ENCODE measurements at places on chromosomes 11 and 22.
A peak's percentile ranks its signal among the peaks of the same experiment; 100 is the strongest.

DNA sequence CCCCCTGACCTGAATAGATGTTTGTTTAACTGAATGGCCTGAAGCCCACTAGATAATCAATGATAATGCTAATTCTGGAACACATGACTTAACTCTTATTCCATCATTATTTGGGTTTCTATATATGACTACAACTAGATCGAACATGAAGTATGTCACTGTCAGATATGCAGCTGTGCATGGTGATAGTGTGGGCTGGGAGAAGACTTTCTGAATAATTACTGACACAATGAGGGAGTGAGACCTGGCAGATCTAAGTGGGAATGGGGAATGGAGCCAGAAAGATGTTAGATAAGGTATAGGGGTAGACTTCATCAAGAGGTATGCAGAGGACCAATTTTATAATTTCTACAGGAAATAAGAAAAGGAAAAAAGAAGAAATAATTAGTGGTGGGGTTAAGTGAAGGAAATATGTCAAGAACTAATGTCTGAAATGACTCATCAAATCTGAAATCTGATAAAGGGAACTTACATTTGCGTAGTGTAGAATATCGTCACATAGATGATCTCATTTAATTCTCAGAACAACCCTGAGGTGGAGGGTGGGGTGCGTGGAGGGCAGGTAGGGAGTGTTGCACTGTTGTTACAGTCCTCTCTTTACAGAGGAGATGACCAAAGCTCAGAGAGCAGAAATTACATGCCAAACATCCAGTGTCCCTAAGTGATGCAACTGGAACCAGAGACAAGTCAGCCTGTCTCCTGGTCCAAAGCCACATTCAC is 68.2 kb upstream of the EED start:
- no peak for DNase-seq

DNA sequence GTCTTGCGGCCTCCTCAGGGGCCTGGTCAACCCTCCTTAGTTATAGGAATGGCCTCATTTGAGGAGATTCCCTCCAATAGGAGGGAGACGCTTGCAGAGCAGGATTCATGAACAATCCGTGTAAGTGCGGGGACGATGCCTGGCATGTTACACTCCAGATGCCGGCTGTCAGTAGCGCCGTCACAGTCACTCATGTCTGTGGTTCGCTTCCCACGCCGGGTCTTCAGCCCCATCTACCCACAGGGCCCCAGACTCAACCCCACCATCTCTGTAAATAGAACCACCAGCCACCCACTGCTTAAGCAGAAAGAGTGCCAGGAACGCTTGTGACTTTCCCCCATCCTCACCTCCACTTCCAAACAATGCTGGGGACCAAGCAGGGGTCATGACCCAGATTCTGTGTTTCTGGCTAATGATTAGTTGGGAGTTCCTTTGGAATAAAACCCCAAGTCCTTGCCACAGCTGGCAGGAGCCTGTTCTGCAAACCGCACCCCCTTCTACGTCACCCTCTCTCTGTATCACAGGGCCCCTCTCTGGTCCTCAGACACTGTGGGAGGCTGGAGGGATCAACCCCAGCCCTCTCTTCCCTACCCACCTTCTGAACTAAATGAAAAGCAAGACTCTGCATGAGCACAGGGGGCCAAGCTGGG is 38.8 kb upstream of the TOLLIP start:
- DNase-seq = no peak

- DNase-seq = no peak
Observed at GRCh38 chr11:79170321-79170720, 270.5 kb downstream of the TENM4 start.

DNA sequence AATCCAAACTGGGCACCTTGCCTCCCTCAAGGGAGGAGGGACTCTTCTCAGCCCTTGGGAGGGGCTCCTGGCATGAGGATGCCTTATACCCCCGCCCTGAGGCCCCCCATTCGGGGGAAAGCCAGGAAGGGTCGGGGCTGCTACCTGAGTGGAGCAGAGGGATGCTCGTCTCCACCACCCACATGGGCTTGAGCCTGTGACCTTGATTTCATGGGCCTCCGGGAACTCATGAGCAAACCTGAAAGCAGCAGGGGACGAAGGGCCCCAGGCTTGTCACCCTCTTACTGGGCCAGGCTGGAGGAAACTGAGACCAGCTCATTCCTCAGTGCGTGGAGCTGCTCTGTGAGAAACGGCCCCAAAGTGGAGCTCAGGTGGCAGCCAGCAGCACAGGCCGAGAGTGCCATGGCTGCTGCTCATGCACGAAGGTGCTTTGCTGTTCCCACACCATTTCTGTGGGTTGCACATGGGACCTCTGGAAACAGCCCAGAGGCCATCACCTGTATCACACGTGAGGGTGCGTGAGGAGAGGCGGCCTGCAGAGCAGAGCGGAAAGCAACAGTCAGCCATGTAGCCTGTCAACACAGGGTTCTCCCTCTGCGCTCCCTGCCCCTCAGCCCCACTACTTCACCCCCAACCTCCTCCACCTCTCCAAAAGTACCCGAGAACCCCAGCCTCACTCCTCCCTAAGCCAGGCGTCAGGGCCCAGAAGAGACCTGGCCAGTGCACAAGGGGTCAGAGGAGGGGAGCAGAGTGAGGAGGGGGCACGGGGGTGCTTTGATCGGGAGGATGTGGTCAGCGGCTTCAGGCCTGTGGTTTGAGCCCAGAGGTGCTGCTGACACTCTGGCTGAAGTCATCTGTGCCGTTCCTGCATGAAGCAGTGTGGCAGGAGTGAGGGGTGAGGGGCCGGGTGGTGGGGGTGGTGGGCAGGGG is 14.1 kb upstream of the IL2RB start:
- DNase-seq = no peak

GRCh38 chr22:23124611-23125511 is 16.9 kb downstream of the RSPH14 start:
- DNase-seq = no peak

- no peak for DNase-seq
Observed at GRCh38 chr11:26830218-26830617, 108.4 kb upstream of the SLC5A12 start.

DNA sequence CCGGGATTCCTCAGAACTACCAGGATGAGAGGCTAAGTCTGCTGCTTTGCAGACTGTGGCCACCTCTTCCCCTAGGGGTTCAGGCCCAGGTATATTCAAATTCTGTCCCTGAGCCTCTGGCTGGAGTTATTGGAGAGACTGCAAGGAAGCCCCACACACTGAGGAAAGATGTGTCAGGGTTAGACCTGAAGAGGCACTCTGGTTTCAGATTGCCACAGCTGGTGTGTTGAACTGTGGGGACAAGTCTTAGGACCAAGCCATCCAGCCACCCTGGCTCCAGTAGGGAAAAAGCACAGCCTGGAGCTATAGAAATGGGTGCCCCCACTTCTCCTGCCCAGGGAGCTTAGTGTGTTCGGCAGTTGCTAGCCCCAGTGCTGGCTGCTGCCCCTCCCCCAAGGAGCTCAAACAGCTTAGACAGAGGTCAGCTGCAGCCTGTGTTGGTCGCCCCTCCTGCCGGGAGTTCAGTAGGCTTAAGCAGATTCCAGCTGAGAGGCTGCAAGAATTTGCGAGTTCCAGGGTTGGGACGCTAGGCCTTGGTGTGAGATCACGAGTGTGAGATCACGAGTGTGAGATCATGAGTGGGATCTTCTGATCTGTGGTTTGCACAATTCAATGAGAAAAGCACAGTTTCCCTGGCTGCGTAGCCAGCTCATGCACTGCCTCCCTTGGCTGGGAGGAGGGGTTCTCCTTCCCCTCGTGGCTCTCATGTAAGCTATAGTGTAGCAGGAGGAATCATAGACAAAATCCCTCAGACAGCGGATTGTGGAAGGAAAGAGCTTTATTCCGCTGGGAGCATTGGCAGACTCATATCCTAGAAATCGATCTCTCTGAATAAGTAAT is 552.1 kb upstream of the CHORDC1 start:
- DNase-seq = no peak

GRCh38 chr11:87917111-87917510 is 258.1 kb downstream of the RAB38 start:
- no peak for DNase-seq

- peak; percentile 69 for DNase-seq
Observed at GRCh38 chr11:130849215-130849568, 67.1 kb downstream of the SNX19 start.

- DNase-seq = no peak
Observed at GRCh38 chr11:2792381-2793250, 92.8 kb upstream of the KCNQ1OT1 start.

- DNase-seq = no peak
Observed at GRCh38 chr11:86067009-86067850, 1.7 kb downstream of the PICALM start.

- DNase-seq = no peak
Observed at GRCh38 chr22:37461961-37462360, 24.2 kb downstream of the MFNG start.

DNA sequence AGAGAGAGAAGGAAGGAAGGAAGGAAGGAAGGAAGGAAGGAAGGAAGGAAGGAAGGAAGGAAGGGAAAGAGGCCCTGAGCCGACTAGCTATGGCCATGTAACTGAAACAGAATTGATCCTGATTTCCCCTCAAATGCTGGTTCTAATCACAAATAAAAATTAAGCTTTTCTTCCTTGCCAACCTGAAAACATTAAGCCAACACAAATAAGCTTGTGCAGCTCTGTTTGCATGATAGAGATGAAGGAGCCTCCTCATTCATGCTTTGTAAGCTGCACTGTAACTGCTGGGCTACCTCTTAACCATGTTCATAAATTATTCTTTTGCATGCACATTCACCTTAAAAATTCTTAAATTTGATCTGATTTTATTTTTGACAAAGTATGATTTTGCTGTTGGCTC is 27.7 kb upstream of the APOL5 start:
- DNase-seq = no peak

GRCh38 chr22:25120761-25121212 is 78.9 kb upstream of the CRYBB3 start:
- no peak for DNase-seq

DNA sequence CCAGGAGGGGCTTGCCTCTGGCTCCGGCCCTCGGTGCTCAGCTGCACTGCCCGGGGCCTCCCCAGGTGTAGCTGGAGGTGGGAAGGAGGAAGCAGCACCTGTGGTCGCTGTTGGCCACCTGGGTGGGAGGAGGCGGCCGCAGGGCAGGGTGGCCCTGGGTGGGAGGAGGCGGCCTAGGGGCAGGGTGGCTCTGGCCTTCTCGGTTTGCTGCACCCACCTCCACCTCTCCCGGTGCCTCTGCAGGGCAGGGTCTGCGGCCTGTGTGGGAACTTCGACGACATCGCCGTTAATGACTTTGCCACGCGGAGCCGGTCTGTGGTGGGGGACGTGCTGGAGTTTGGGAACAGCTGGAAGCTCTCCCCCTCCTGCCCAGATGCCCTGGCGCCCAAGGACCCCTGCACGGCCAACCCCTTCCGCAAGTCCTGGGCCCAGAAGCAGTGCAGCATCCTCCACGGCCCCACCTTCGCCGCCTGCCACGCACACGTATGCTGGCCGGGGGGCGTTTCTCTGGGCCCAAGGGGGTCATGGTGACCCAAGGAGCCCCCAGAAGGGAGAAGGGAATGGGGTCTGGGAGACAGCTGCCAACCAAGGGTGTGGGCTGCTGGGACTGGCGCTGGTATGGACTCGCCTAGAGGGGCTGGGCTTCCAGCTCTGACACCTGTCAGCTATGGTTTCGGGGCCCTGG is 20.6 kb downstream of the MUC5AC start:
- DNase-seq = no peak

DNA sequence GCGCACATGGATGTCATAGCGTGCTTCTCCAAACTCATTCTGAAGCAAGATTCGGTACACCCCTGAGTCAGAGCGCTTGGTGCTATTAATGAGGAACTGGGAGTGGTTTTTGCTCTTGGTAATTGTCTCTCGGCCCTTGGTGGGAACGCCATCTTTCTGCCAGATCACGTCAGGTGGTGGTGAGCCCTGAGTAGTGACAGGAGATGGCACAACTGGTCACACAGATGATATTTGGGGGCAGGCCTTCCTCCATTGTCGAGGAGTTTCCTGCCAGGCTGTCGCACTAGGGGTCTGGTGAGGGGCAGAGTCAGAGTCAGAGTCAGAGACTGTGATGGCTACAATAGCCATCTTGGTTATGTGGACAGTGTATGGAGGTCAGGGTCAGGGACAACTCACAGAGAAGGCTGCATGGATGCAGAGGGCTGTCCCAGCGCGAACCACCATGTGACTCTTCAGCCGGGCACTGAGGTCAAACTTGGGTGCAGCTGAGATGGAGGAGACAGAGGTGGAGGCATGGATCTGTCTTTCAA is 9.3 kb downstream of the TMEM86A start:
- DNase-seq = no peak

GRCh38 chr22:37502342-37503182 is 16.4 kb upstream of the MFNG start:
- DNase-seq = no peak

- no peak for DNase-seq
Observed at GRCh38 chr11:10504490-10504889, 36.5 kb downstream of the RNF141 start.

DNA sequence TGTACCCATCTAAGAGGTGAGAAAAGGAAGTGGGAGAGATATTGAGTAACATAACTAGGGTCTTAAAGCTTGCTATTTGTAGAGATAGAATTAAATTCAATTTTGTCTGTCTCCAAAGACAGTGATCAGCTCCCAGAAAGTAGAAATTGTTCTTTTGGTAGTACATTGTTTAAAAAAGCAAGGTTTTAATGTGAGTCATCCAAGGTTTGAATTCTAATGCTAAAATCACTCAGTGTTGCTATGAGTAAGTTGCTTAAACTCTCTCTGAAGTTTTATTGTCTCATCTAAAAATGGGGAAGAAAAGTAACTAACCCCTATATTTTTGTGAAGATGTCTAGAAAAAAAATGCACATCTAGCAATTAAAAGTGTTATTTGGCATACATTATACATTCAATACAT is 1004.5 kb upstream of the CCDC90B start:
- no peak for DNase-seq

DNA sequence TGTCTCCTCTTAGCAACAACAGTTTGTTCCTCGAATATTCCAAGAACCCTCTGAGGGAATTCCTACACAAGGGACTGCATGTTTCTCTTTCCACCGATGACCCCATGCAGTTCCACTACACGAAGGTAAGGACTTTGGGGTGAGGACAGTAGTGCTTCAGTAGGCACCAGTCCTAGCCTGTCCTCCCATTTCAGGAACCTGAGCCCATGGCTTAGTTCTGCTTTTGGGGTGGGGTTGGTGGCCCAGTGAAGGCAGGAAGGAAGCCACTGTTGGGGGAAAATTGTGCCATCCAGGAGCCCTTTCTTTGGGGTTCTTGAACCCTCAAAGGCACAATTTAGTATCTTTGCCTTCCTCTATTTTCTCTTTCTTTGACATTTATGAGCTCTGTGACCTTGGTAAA is 38.2 kb downstream of the RNF141 start:
- DNase-seq = no peak

- DNase-seq = no peak
Observed at GRCh38 chr11:11635443-11635842, 13.6 kb upstream of the GALNT18 start.

- no peak for DNase-seq
Observed at GRCh38 chr11:34629711-34630110, 8.8 kb downstream of the EHF start.

Measured in AG04449 (cell line).